HepG2 (cell line): ENCODE measurements at places on chromosomes 2 and 18.

DNA sequence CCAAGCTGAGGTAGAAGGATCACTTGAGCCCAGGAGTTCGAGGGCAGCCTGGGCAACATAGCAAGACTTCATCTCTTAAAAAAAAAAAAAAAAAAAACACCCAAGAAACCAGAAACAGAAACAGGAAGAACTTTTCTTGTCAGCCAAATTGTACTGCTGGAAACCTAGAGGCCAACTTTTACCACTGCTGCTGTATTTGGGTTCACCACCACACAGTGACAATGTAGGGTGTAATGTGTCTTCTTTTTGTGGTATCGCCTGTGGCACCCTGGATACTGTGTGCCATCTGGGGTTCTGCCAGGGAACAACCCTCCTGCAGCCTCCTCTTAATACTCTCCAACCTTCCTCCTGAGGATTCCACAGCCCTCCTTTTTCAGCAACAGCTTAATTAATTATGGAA, 72.6 kb downstream of the STK39 start:
- no peak overlapping the region for H3K4me3 ChIP-seq
- H3K27me3 ChIP-seq = no peaks in the 10 kb centered on the region
- peaks cover 2% of the 10 kb centered on the region for H3K36me3 ChIP-seq
- H3K4me1 ChIP-seq = peaks cover 42% of the 10 kb centered on the region
- no peak overlapping the region for H3K27ac ChIP-seq

- no peaks in the 10 kb centered on the region for H3K36me3 ChIP-seq
- no peak for DNase-seq
- H3K4me3 ChIP-seq = no peak overlapping the region
- no peaks in the 10 kb centered on the region for H3K4me1 ChIP-seq
- H3K27me3 ChIP-seq = peaks cover 2% of the 10 kb centered on the region; the same call in 1 of the 2 replicates
Observed at GRCh38 chr2:72106978-72107377, 40.7 kb downstream of the CYP26B1 start.

- H3K27ac ChIP-seq = no peak overlapping the region
- peaks cover 14% of the 10 kb centered on the region for H3K4me1 ChIP-seq
- DNase-seq = no peak
- no peaks in the 10 kb centered on the region for H3K27me3 ChIP-seq
Observed at GRCh38 chr2:135043345-135043744, 3.9 kb downstream of the MAP3K19 start.

DNA sequence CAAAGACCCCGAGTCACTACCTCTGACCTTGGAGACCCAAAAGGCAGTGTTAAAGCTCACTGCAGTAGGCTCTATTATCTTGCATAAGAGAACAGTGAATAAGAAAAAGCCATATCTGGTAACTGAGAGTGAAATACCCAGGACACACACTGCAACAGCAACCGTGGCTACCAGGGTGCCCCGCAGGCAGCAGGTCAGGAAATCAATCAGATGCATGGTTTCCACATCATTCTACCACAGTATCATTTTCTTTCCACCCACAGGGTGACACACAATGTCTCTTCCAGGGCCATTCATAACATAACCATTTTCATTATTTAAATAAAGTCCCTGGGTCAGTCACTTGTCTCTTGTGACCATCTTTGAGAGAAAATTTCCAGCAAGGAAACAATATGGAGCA, 131.3 kb downstream of the CCBE1 start:
- no peak for DNase-seq
- no peak overlapping the region for H3K27ac ChIP-seq
- peaks cover 8% of the 10 kb centered on the region; the same call in 1 of the 3 replicates for H3K27me3 ChIP-seq
- no peak overlapping the region for H3K4me3 ChIP-seq

DNA sequence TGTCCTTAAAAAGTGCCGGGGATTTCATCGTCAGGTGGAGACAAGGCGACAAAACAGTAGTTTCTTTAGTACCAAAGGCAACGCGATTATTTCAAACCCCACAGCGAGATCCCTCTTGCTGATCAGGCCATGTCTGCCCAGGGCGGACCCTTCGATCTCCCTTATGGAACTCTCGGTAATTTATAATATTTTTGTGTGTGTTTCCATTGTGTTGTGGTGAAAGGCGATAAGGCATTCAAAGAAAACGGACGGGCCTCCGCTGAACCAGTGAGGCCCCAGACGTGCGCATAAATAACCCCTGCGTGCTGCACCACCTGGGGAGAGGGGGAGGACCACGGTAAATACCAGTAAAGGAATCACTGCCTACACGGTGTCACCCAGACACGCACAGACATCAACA, 1.4 kb upstream of the GAD1 start:
- DNase-seq = no peak
- H3K27me3 ChIP-seq = peaks cover 21% of the 10 kb centered on the region
- no peak overlapping the region for H3K4me3 ChIP-seq
- H3K27ac ChIP-seq = no peak overlapping the region
- peaks cover 27% of the 10 kb centered on the region for H3K4me1 ChIP-seq

DNA sequence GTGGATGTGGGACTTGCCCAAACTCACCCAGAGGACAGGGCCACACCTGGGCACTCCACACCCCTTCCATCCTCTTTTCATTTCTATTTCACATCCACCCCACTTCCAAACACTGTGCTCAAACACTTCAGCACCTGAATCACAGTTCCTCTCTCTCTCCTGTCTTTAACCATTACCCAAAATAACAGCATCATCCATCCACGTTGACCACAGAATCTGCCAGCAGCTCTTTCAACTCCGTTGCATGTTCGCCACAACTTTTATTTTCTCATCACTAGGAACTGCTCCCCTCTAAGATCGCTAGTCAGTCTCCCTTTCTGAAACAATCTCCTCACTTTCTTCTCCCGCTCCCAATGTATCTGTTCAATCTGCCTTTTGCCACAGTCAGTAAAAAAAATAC, 121.6 kb upstream of the HNRNPA3 start:
- H3K4me1 ChIP-seq = no peaks in the 10 kb centered on the region
- no peaks in the 10 kb centered on the region for H3K36me3 ChIP-seq
- H3K27me3 ChIP-seq = no peaks in the 10 kb centered on the region; the same call in 1 of the 2 replicates
- no peak overlapping the region for H3K4me3 ChIP-seq
- no peak overlapping the region for H3K27ac ChIP-seq
- DNase-seq = no peak
